ENCODE measurements at places on chromosomes 4 and X.

DNA sequence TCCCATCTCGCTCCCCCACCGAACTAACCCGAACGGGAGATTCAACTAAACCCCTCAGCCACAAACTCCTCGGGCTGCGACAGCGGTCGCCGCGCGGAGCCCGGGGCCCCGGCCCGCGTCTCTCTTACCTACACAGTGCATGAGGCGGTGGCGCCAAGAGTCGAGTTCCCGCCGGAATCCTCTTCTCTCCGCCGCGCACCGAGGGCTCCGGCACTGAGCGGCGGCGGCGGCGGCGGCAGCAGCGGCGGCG, 160 bp downstream of the LCORL start:
- no peak for DNase-seq

DNA sequence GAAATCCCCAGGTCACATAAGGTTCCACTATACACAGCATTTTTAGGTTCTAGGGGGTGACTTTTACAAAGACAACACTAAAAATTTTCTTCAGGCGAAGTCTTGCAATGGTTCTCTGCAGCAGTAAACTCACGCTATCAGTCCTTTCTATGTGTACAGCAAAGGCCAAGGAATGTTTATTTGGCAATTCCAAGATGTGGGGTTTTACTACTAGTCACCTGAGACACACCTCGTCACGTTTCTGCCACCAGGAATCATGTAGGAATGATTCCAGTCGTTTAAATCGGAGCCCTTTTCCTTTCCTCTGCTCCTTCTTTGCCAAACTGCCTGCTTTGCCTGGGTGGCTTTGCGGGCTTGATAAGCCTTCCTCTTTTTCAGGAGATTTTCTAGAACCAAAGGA, 75.9 kb upstream of the ENPEP start:
- DNase-seq = no peak

GRCh38 chr4:189069772-189070171, 870.9 kb upstream of the FRG1 start:
- no peak for DNase-seq

DNA sequence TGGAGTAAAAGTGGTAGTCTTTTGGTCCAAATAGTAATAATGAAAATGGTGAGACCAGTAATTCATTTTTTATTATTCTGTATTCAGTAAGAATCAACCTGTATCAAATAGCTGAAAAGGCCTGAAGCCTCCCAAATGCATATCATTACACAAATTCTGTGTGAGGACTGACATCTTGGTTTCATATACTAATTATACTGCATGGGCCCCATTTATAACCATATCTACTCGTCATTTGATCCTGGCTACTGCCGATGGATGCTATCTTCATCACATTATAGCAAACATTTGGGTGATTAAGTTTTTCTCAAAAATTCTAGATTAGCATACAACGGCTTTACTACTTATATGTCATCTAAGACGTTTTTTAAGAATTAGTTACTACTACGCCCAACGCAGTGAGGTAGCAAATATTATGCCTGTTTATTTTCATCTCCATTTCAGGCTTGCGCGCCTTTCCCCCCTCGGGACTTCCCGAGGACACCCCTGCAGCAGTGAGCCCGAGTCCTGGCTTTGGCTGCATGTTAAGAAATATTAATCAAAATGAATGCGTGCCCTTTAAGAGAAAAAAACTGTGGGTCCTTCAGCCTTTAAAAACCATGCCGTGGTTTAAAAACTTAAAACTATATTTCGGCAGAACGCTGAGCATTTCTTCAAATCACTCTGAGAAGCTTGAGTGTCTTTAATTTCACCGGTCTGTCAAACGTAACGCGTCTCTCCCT, 814 bp upstream of the MMAA start:
- DNase-seq = peak; percentile 49

DNA sequence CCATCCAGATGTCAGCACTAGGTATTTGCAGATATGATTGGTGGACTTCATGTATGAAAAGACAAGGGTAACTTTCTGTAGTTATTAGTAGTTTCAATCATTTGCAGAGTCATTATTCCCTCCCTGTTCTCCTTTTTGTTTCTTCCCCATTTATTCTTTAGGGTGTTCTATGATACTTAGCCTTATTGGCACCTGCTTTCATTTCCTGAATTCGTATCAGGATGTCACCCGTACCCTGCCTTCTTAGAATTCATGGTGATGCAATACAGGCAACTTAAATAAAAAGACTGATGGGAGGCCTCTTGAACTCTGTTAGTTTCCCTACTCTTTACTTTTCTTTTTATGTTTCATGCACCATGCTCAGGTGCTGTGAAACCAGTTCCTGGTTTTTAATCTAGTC, 24.2 kb downstream of the MAGED1 start:
- no peak for DNase-seq

- DNase-seq = no peak
Observed at GRCh38 chr4:41839916-41840854, 91.7 kb upstream of the PHOX2B start.

DNA sequence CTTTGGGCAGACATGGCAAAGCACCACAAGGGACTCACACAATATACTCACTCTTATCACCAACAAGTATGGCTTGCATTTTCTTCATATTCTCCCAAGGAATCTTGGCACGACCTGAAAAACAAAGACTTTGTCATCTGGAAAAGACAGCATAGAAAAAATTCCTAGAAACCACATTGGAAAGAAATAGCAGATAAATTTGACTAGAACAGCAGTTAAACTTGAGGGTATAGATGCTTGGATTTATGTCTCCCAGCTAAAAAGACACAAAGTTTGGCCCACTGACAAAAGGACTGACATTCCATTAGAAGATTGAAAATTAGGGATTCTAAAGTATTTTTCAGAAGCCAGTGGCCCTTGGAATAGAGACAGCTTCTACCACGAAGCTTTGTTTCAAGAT, 6.9 kb upstream of the VEGFC start:
- no peak for DNase-seq

- DNase-seq = no peak
Observed at GRCh38 chr4:90240333-90240732, 113.1 kb downstream of the CCSER1 start.

DNA sequence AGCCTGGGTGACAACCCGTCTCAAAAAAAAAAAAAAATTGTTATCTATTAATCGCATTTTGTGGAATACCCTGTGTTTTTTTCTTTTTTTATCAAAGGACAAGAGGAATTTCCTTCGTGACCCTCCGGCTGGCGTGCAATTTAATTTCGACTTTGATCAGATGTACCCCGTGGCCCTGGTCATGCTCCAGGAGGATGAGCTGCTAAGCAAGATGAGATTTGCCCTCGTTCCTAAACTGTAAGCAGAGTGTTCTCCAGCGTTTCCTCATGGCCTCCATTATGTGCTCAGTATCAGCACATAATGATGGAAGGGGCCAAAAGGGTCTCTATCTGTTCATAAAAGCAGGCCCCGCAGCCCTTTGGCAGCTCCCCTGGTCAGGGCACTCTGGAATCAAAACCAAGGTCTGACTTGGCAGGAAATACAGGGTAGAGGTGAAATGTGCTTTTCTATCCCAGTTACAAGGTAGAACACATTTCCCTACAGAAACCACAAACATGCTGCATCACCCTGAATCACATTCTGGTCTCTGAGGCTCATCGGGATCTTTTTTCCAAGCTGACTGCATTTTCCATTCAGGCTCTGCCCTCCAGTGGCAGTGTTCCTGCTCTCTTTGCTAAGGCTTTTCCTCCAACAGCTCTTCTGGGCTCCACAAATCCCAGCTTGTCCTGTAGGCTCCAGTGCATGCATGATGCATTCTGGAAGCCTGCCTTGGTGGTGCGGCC, 24.4 kb downstream of the SYAP1 start:
- no peak for DNase-seq

GRCh38 chr4:155854582-155855226, 11.4 kb downstream of the ASIC5 start:
- no peak for DNase-seq

- DNase-seq = no peak
Observed at GRCh38 chr4:62302710-62303109, 1102.6 kb downstream of the ADGRL3 start.

DNA sequence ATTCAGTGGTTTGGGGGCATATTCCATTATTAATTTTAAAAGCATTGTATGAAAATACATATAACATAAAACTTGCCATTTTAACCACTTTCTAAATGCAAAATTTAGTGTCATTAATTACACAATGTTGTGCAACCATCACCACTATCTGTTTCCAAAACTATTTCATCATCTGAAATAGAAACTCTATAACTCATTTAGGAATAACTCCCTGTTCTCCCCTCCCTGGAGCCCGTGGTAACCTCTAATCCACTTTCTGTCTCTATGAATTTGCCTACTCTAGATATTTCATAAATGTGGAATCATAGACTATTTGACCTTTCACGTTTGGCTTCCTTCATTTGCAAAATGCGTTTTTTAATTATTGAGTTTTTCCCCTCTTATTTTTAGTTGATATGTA, 101.4 kb upstream of the GPC4 start:
- no peak for DNase-seq

GRCh38 chr4:120263618-120264017, 197.0 kb upstream of the MAD2L1 start:
- DNase-seq = no peak

Measured in CD4-positive, alpha-beta T cell treated with Interleukin-21 for 1 hour (primary cell).